ENCODE measurements at places on chromosomes 16 and 17. TPM values are rescaled to one million over a fixed set of nuclear protein-coding genes. Genes with fewer than 3 reads are reported as not detected.

Gene PRSS36
- 0.94 TPM for polyA plus RNA-seq

DNA sequence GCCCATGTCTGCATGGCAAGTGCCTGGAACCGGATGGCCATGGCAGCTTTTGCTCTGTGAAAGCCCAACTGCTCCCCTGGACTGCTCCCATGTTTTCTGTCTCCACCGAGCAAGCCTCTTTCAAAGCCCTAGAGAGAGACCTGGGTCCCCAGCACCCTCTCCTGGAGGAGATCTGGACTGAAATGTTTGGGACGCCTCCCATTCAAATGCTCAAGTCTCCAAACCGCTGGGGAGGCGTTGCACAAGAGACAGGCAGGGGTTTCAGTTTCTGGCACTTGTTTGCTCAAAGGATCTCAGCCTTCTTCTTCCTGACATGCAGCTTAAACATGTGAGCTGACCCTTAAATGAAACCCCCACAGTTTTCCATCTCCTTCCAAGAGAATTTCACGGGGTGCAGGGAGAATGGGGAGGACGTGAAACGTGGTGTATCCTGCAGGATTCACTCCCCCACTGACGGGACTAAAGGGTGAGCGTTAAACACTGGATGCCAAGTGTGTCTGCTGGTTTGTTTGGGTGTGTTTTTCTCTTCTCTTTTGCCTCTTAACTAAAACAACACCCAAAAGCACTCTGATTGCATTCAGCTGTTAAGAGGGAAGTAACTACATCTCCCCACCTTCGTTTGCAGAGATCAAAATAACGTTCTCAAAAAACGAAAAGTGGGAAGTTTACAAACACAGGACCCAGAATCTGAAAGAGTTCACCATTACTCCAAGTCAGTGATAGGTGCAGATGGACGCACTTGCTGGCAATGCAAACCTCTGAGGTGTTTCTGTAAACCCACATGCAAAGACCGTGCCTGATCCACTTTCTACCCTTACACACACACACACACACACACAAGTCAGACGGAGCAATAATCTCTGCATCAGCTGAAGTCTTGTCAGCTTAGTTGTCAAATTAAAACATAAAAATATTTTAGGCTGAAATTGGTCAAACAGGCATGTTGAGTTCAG is 256.9 kb downstream of the C16orf95 start:
- no peak for DNase-seq

Gene KRT24
- not detected for polyA plus RNA-seq

Gene YBX2
- polyA plus RNA-seq, result not detected

GRCh38 chr17:15920758-15921239 is 24.1 kb upstream of the ADORA2B start:
- no peak for DNase-seq

Gene GPRC5C
- polyA plus RNA-seq, result not detected

DNA sequence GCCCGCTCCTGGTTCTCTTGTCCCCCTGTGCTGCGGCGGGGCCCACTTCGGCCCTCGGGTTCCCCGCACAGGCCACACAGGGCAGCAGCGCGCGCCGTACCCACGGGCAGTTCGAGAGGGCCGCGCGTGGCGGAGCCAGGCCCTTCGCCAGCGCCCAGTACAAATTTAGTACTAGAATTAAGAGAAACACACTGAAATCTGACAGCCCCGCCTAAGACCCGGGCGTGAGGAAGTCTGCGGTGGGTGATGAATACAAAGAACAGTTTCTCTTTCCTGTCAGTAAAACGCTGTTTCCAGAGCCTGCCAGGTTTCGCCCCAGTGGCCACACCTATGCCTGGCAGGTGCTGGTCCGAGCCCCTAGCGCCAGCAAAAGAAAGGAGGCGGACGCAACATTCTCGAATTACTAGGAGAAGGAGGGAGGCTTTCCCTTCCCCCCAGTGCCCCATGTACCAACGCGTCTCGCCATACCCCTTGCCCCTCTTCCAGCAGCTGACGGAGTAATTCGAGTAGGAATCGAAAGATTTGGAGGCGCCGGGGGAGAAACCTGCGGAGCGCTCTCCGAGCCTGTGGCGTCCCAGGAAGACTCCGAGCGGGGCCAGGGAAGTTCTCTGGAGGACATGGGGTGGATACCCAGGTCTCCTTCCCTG is 591 bp upstream of the SLFN5 start:
- peak; percentile 89 for DNase-seq

- DNase-seq, result no peak
Measured at GRCh38 chr17:77555121-77555591, 403.3 kb upstream of the TNRC6C start.

DNA sequence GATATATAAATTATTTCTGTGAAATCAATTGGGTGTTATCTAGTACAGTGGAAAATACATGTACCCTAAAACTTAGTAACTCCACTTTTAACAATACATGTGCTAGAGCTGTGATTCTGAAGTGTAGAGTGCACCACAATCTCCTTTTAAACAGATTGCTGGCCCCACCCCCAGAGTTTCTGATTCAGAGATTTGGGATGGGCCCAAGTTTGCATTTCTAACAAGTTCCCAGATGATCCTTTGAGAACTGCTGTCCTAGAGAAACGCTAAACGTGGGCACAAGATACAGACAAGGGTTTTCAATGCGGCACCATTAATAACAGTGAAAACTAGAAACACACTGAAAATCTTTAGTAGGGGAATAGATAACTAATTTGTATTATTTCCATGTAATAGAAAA is 49.2 kb downstream of the NXPH3 start:
- no peak for DNase-seq

DNA sequence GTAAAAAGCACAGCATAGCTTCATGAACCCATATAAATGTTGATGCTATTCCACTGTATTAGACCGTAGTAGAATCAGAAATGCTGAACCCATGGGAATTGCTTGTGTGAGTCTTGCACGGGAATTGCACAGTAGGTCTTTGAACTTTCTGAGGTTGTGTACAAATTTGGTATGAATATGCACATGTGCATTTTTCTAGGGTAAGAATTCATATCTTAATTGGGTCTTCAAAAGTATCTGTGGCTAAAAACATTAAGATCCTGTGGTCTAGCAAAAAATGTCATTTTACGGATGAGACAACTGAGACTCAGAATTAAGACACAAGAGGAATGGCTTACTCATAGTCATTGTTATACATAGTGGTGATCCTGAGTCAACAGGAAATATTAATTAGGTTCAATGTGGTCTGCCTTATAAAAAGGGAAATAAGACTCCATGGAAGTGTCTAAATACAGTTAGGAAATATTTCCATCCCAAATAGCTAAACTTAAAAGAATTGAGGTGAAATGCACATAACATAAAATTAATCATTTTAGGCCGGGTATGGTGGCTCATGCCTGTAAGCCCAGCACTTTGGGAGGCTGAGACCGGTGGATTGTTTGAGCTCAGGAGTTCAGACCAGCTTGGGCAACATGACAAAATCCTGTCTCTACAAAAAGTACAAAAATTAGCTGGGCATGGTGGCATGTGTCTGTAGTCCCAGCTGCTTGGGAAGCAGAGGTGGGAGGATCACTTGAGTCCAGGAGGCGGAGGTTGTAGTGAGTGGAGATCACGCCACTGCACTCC is 22.8 kb downstream of the TAOK1 start:
- no peak for DNase-seq

GRCh38 chr16:67177743-67178699 is 5.7 kb downstream of the MATCAP1 start:
- peak; percentile 73 for DNase-seq

DNA sequence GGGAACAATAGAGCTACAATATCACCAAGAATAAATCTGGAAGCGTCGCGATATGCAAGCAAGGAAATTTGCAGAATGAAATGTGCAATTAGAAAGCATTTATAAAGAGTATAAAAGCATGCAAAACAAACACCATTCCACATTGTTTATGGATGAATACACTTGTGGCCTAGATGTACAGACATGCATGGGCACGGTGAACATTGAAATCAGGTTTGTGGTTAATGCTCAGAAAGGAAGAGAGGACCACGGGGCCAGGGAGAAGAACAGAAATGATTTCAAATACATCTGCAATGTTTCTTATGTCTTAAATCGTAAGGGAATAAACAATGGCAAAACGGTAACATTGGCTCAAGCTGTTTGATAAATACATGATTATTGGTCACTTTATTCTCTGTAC is 235.9 kb downstream of the FOXL1 start:
- DNase-seq, result no peak

GRCh38 chr17:13601776-13602551 is at the start of gene HS3ST3A1:
HS3ST3A1 (minus strand) TSS chr17:13601929; CDS start chr17:13601129, 800 bp downstream.
- no peak for DNase-seq

DNA sequence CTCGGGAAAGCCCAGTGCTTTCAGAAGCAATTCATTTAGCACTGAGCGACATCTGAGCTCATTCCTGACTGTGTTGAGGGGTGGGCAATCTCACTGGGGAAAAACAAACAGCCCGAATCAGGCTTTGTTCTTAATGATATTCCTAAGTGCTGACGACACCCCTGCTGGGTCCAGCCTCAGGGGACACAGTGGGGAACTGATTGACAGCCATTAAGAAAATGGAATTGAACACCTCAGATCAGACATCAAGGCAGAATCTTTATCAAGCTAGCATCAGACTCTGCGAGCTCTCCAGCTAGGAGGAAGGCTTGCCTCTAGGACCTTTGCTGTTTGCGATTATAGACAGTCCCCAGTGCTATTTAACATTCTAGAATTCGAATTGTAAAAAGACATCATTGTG is 22.5 kb upstream of the LYRM9 start:
- DNase-seq, result no peak

DNA sequence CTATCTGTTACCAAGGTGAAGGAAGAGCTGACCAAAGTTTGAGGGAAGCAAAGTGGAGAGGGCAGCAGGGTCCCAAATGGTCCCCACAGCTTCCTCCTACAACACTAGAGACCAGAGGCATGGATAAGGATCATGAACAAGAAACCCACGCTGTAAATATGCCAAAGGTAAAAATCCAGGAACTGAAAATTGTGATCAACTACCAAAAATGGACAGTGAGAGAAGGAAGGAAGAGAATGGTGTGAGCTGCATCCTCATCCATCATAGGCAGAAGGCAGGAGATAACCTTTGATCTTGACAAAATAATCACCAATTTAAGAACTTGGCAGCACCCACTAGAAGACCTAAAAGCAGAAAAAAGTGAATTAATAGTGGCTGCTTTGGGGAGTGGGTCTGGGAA is 66.2 kb downstream of the CYTH1 start:
- DNase-seq, result no peak
